ENCODE measurements at places on chromosomes 2 and 18.

DNA sequence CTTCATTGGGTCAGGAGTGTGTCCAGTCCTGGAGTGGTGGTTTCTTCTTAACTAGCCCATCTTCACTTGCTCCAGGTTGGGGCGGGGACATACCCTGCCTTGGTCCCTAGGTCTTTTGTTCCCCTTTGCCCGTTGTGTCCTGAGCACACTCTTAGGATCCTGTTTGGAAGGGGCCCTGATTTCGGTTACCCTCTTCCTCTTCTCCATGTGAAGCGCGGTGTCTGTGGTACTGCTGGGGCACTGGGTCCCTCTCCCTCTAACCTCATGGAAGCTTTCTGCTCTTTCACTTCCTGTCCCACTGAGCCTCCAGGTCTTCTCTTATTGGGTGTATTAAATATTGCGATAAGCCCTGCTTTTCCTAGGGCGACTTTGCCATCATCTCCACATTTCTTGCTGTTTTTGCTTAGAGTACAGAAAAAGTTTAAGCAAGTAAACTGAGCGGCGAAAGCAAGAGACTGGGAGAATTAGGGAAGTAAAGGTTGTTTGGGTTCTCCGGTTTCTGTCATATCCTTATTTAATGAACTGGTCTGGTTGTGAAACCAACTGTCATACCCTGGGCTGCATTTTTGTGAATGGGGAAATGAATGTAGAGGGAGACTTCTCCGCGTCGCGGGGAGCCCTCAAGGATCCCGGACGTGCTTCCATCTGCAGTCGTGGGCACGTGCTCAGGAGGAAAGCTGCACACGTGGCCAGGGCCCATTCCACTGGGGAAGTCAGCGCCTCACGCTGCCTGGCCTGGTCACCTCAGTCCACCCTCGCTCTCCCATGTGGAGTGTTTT, 73.8 kb upstream of the B3GNT7 start:
- DNase-seq = no peak

DNA sequence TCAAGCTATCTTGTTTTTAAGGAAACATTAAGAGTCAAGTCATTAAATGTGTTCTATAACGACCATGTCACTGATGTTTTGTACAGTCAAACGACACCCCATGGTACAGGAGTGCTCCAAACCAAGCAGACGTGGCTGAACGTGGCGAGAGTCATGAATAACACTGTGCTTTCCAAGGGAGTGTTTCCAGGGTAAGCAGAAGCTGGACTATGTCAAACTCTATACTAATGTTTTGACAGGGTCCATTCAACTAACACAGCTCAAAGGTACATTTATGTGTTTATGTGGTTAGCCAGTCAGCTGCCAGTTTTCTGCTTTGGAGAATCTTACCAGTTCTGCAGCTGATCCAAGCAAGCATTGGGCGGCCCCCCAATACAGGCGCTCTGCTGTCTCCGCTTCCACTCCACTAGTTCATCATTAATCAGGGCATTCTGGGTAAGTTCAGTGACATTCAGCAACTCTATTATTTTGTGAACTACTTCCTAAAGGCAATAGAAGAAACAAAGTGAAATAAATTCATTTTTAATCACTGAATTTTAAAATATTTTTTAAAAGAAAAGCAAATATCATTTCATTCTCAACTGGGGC, 16.4 kb downstream of the STAT1 start:
- DNase-seq = no peak

DNA sequence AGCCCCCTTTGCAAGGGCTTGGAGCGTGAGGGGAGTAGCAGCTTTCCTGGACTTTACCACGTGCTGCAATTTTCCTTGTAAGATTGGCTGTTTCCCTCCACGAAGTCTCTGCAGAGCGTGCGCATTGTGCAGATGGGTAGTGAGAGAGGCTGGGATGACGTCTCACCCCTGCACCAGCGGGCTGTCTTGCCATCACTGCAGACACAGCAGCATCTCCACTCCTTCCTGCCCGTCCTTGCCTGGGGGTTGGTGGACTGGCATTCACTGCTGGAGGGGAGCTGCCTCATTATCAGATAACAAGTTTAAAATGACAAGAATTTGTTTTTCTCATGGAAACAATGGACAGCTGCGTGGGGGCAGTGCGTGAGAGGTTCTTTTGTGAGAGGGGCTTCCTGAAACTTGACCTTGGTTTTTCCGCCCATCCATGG, 45.3 kb upstream of the HS6ST1 start:
- no peak for DNase-seq

DNA sequence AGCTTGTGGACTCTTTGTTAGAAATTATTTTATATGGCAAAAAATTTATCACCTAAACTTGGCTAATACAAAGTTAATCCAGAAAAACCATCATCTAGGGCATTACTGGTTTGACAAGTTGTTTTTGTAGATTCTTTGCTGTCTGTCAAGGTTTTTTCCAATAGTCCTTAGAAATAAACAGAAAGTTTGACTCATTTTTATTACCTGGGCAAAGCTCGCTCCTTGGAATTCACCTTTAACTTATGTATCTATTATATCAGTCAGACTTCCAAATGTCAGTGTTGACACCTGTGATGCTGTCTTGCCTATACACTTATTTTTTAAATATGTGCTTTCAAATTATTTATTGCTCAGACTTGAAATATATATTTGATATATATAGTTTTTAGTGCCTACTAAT, 21.7 kb downstream of the LAMA3 start:
- no peak for DNase-seq

- DNase-seq = no peak
Measured at GRCh38 chr18:8626414-8627106, 17.3 kb downstream of the RAB12 start.

DNA sequence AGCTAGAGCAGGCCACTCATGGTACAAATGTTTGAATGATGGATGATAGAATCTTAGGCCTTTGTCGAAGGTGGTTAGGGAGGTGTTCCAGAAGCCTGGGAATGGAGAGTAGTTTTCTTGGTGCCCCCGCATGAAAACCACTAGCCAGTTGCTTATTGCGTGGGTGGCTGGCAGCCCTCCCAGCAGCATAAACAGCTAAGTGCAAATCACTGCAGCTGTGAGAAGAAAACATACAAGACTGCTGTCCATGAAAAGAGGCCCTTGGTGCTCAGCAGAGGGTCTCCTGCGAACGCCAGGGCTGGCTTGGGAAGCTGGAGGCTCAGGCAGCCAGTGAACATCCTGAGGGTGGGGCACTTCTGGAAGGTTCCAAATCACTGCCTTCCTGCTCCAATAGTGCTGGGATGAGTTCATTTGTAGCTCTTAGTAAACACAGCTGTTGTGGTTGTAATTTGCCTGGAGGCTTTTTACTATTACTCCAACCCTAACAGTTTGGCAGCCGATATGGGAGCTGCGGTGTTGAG, 118.8 kb downstream of the MGAT5 start:
- no peak for DNase-seq

GRCh38 chr2:136242687-136243277, 124.8 kb upstream of the CXCR4 start:
- DNase-seq = no peak

- DNase-seq = no peak
Measured at GRCh38 chr18:680392-680791, 22.9 kb downstream of the TYMS start.

DNA sequence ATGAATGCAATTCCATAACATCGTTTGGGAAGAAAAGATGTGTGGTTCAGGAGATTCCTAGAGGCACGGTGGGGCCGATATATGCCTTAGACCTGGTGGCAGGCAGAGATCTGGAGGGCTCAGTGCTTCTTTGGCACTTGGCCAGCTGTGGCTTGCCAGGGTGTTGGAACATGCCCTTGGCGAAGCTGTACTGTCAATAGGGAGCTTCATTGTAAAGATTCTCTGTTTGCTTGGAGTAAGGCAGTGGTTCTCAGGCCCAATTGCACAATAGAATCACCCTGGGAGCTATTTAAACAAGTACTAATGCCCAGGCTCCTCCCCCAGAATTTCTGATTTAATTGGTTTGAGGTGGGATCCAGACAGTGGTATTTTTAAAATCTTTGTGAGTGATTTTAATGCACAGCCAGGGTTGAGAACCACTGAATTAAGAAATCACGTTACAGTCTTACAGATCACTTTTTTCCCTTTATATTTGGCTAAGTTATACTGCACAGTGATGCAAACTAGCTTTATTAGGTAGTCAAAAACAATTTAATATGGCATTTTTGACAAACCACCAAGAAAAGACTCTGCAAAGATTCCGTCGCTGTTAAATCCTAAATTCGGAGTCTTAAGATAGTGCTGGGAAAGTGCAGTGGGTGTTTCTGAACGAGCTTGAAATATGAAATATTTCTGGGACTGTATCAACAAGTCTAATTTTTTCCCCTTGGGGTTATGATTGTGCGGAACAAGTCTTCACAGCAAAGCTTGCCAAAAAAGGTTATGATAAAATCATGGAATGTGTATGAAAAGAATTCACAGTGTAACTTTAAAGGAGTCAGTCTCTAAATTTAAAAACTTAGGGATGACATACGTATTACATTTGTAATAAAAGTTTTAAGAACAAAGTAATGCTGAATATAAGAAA, 78.0 kb downstream of the CRIM1 start:
- no peak for DNase-seq

DNA sequence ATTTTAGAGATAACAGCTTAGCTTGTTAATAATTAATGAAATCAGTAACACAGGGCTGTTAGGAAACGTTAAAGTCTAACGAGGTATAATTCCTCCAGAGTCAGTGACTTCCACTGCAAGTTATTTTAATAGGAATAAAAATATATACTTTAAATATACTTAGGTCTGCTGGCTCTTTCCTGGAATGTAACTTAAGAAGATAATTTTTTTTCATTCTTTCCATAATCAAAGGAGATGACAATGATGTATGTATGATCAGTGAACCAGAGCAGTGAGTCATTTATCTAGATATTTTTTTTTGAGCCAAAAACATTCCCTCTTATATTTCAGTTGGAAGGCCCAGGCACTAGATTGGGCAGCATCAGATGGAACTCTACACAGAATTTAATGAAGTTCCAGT, 104.2 kb upstream of the LYPD1 start:
- DNase-seq = no peak

- no peak for DNase-seq
Measured at GRCh38 chr2:146079216-146079615, 1559.3 kb upstream of the ZEB2 start.

DNA sequence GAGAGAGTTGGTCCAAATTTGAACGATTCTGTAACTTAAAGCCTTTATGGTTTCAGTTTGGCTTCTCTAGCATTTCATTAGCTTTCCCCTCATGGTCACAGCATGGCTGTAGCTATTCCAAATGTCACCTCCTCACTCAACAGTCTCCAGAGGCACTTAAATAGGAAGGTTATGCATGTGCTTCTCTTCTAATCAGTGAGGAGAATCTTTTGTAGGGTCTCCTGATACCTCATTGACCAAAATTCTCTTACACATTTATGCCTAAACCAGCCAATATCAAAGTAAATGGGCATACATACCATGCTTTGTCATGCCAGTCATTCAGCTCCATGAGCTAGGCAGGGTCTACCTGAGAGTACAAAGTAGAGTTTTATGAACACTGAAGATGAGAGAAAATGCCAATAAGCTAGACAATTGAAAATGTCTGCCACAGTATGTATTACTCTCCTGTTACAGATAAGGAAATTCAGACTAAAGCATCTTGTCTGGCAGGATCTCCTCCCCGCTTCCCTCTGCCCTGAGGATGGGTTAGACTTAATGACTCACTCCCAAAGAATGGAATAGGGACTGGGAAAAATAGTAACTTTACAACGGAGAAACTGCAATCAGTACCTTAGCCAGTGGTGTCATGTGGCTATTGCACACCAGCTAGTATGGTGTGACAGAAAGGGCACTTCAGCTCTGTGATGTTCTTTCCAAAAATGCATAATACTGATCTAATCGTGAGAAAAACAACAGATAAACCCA, 15.4 kb downstream of the DSG2 start:
- no peak for DNase-seq

DNA sequence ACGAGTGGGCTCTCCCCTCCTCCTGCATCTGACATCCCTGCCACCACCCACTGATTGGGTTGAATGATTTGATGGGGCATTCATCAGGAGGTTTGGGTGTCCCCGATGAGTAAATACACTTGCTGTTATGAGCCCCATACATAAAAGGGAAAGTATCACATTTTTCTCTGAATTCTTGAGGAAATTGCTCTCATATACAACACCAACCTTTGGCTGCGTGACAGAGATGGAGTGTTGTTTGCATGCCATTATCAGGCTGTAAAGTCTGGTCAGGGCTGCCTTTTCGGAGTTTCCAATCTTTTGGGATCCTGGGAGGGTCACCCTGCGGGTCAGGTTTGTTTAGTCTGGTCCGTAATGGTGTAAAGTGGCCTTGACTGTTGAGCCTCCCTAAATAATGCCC, 227.9 kb upstream of the SPRED2 start:
- no peak for DNase-seq

DNA sequence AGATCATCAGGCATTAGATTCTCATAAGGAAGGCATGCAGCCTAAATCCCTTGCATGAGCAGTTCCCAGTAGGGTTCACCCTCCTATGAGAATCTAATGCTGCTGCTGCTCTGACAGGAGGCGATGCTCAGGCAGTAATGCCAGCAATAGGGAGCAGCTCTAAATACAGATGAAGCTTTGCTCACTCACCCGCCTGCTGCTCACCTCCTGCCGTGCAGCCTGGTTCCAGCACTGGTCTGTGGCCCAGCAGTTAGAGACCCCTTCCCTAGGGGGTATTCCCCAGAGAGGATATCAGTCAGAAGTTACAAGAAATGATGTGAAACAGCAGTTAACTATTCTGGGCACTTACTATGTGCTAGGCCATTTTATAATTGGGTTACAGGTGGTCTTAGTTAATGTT, 226.0 kb downstream of the KCNJ3 start:
- DNase-seq = no peak

- DNase-seq = no peak
Measured at GRCh38 chr2:195509551-195509950, 147.5 kb upstream of the SLC39A10 start.

DNA sequence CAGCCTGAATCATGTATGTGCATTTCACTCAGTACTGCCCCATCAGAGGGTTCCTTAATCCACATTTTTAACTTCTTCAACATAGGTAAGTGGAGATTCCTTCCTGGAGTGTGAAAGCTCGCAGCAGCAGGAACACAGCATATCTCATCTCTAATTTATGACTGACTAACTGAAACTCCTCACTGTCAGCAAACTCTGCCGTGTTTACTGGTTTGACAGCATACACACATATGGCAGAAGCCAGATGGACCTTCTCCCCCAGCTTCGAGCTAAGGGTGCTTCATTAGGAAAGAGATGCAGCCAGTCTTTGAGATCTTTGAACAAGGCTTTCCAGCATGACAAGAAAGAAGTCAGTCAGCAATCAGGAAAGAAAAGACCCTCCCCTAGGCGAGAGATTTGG, 200.3 kb upstream of the ACVR2A start:
- DNase-seq = no peak

DNA sequence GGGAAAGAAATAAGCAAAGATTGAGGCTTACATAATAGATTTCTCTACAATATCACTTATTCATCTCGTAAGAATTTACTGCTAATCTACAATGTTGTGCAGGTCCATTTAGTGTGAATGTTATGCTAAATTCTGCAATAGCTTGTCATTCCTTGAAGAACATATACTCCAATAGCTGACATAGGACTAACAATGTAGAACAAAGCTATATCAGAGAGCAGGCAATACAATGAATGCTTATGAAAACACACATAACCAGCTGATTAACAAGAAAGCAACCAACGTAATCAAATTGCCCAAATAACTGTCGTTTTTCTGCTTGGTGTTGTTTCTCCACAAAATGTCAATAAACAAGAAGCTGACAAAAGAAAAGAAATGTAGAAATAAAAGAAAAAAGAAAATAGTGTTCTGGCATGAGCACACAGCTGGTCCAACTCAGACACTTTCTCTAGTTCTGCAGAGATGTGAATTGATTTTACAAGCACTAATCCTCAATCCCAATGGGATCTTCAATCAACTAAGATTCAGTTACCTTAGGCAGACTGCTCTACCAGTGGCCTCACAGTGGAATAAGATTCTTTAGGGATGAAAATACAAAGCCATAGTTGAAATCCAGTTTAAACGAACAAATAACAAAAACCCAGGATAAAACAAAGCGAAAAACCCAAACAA, 1024.7 kb upstream of the PIK3C3 start:
- DNase-seq = no peak

All from WTC11 (cell line).